Natural killer cell (primary cell): ENCODE measurements at places on chromosomes 2 and 18.

DNA sequence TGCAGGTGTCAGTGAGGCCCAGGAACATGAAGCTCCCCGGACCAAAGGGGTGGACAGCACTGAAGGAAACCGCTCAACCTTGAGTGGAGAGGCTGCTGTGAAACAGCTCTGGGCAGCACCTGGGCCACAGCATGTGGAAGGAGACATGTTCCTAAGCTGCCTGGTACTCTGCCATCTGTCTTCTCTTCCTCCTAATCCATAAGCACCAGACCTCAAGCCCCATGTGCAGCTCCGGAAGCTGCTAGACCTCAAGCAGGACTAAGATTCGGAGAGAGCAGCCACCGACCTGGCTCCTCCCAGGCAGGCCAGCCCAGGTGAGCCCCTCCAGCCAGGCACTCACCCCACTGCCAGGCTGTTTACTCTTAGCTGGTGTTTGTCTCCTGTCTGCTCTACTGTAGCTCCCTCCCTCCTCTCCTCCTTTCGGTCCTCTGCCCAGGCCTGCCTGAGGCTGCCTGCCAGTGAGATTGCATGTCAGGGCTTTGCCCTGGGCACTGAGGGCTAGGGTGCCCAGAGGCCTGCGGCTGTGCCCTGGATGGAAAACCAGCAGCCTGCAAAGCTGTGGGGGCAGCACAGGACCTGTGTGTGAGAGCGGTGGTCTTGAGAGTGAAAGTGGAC, 53.7 kb downstream of the BCL11A start:
- no peak for DNase-seq

GRCh38 chr18:50218432-50219197, 23.7 kb upstream of the MYO5B start:
- no peak for DNase-seq

GRCh38 chr2:149586898-149587219, 716 bp downstream of the MMADHC start:
- DNase-seq = no peak

- no peak for DNase-seq
Measured at GRCh38 chr2:186751790-186752189, 57.9 kb downstream of the FAM171B start.

- no peak for DNase-seq
Measured at GRCh38 chr2:180949896-180950295, 30.5 kb upstream of the UBE2E3 start.

DNA sequence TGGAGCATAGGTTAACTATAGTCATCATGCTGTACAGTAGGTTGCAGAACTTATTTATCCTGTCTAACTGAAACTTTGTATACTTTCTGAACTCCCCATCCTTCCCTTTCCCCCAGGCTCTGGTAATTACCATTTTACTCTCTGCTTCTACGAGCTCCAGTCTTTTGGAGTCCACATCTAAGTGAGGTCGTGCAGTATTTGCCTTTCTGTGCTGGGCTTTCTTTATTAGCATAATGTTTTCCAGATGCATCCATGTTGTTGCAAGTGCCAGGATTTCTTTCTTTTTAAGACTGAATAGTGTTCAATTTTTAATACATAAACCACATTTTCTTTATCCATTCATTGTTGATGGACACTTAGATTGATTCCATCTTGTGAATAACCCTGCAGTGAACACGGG, 464.1 kb downstream of the TGIF1 start:
- DNase-seq = no peak

DNA sequence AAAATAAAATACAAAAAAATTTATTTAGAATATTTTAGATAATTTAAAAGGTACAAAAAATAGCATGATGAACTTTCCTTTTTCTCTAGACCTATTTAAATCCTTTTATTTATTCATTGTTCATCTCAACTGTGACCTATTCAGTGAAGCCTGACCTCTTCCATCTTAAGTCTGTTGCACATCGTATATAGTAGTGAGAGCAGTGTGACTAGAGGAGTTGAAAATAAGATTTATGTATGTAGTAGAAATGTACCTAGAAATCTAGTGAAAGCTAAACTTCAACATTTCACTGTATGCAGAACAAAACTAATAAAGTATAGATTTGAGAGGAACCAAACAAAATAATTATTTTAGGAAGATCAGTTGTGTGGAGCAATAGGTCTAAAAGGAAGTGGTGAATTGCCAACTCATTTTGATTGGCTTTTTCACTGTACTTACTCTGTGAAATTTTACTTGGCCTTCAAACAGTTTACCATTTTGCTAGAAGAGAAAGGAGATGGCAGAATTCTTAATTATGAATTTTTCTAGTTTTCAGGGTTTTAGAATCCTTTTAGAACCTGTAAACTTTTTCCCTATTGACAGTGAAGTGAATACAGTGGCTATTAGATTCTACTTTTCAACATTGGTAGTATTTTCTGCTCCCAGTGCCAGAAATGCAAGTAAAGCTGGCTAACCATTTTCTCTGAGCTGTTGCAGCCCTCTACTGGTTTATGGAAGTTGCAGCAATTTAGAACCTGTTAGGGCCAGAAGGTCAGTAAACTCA, 11.0 kb downstream of the ANKRD12 start:
- peak; percentile 79 for DNase-seq

DNA sequence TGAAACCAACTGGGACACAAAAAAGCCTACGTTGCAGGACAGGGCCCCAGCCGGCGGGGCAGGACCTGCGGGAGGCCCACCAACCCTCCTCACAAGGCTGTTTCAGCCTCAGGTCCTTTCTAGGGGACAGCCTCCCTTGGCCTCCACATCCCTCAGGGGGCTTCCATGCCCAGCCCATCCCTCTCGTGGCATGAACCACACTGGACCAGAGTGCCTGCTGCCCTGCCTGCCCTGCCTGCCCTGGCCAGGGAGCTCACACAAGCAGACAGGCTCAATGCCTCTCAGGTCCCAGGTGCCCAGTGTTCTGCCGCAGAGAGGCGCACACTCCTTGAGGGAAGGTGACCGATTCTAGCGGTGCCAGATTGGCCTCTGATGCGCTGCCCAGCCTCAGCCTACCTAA, 57.4 kb downstream of the HDAC4 start:
- DNase-seq = no peak

DNA sequence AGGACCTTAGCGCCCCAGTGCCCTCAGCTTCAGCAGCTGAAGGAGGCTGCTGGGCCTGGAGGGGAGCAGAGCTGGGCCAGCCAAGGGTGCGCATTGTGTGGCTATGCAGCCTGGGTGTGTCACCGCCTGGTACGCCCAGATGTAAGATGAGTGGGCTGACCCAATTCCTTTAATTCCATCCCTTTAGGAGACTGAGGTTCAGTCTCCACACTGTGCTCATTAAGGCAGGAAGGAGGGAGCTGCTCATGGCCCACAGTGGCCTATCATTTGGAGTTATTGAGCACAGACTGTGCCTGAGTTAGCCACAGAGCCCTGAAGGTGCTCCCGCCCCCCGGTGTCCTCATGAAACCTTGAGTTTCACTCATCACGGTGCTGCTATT, 194.1 kb upstream of the GLI2 start:
- no peak for DNase-seq

GRCh38 chr18:63208676-63209075, 110.9 kb downstream of the BCL2 start:
- no peak for DNase-seq

DNA sequence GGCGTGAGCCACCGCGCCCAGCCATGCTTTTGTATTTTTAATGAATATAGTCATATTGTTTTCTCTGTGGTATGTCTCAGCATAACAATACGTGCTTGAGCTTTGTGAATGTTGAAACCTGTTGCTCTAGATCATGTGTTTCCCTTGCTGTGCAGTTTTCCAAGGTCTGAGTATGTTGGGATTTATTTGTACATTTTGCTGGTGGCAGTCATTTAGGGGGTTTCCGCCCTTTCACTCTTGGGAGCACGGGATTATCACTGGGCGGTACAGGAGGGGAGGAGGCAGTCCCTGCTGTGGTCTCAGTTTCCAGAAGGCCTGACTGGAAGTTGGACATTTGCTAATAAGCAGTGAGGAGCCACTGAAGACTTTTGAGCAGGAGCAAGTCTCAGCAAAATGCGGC, 24.9 kb upstream of the CATIP start:
- DNase-seq = no peak

DNA sequence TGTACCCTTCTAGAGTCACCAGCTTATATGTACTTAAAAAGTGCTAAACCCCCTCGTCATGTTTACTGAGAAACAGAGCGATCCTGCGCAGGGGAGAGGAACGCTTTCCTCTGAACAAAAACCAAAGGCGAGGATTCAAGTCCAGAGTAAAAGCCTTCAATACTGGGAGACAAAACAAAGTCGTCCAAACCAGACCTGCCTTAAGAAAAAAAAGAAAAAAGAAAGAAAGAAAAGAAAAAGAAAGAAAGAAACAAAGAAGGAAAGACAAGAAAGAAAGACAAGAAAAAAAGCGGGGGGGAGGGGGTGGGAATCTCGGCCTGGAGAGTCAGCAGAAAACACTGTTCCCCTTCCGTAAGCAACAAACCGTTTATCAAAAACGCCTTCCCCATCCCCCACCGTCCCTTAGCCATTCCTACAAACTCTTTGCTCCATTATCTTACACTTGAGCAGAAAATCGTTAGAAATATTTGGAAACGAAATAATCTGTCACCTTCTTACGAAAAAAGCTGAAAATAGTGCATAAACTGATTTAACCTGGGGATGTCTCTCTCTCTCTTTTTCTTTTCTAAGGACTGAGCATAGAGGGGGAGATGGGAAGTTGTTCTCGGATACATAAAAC, 3.3 kb downstream of the PTGR3 start:
- DNase-seq = no peak

DNA sequence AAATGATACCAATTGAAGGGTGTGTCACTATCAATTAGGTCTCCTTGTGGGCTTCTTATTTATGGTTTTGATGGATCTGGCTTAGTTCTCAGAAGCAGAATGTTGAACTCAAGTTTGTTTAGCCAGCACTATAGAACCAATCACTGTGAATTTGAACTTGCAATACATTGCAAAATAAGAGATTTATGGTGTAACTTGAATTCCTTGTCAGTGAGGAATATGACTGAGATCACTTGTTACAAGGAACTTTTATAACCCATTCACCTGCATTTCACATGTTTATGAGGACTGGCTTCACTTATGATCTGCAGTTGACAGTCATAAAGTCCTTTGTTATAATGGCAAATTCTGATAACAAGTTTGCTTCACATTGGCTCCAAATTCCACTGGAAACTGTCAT, 9.8 kb downstream of the GATA6 start:
- no peak for DNase-seq

DNA sequence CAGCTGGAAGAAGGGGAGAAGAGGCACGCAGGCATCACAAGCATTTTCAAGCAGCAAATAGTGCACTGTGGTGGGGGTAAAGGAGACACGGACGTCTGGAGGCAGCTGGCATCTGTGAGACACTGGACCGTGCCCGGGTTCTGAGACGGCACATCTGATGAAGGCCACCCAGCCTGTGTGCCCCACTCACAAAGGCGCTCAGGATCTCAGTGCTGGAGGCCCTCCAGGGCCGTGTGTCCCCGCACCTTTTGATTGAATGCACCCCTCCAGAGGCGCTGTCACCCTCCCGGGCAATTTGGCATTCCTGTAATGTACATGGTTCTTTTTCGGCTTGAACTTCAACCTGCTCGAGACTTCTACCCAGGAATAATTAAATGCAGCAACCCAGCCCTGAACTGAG, 101.5 kb upstream of the ODC1 start:
- DNase-seq = no peak

DNA sequence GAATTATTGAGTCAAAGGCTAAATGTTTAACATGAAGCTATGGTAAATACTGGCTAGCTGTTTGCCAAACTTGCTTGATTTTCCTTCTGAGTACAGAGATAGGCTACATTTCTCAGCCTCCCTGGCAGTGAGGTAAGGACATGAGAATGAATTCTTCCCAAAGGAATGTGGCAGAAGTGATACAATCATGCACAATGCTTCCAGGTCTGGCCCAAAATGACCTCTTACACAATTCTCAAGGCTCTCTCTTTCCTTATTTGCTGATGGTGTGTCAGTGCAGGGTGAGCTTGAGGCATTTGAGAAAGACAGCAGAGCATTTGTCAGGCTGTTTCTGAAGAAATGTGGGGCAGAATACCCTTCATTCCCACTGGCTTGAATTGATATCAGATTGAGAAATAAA, 95.6 kb upstream of the NABP1 start:
- DNase-seq = no peak

GRCh38 chr18:47627030-47627429, 303.4 kb downstream of the SMAD2 start:
- DNase-seq = no peak

- no peak for DNase-seq
Measured at GRCh38 chr2:70719231-70719630, 48.8 kb downstream of the ADD2 start.

DNA sequence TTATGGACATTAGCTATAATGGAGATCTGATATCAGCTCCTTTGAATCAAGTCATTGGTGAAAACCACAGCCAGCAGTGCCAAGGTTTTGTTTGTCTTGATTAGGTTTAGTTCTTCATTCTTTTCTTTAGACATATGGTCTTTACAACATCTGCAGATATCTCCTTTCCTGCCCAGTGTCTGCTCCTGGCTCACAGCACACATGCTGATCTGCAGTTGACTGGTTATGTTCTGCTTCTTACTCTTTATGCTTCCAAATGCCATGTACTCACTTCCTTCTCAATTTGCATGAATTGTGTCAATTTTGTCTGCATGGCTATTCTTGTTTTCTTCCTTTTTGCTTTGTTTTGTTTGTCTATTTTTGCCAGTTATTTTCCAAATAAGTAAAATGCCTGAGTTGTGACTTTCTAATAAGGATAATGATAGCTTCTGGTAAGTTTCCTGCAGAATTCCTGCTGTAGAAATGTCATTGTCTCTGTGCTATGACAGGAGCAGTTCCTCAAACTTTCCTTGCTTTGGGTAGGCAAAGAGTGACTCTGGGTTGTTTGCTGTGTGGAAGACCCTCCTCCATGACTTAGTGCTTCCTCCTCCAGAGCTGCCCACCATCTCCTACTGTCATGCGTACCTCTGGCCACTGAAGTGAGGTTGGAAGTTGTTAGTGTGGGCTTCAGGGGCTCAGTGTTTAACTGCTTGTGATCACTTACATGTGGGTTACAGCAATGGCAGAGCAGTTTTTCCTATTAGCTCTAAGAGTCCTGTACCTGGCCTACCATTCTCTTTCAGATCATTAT, 8.2 kb downstream of the ARHGAP25 start:
- DNase-seq = no peak

- no peak for DNase-seq
Measured at GRCh38 chr2:239292531-239292930, 108.3 kb downstream of the HDAC4 start.

GRCh38 chr2:186559370-186559769, 30.5 kb upstream of the ITGAV start:
- no peak for DNase-seq
